ENCODE measurements at places on chromosomes 5 and 9. TPM values are rescaled to one million over a fixed set of nuclear protein-coding genes. Genes with fewer than 3 reads are reported as not detected.

DNA sequence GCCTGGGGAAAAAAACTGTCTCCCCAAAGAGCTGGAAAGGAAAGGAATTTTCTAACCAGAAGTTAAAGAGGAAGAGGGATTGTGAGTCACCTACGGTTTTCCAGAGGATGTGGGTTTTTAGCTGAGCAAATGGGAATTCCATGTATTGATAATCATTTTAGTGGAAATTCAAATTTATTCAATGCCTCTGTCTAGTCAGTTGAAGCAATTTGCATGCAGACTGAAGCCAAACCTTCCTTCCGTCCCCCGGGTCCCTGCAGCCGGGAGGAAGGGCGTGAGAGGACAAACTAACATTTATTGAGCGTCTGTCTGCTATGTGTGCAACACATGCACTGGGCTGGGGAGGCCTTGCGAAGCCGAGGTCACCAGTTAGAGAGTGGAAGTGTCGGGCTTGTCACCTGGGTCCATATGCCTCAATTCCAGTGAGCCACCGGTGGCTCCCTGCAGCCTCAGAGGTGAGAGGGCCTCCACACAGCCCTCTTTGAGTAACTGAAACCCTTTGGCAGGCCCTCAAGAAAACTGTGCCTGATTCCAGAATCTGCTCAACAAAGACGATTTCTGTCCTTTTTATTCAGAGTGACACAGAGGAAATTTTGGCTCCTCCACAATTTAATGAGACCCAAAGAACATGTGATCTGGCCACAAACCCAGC, 70.3 kb downstream of the COL27A1 start:
- no peak for DNase-seq

DNA sequence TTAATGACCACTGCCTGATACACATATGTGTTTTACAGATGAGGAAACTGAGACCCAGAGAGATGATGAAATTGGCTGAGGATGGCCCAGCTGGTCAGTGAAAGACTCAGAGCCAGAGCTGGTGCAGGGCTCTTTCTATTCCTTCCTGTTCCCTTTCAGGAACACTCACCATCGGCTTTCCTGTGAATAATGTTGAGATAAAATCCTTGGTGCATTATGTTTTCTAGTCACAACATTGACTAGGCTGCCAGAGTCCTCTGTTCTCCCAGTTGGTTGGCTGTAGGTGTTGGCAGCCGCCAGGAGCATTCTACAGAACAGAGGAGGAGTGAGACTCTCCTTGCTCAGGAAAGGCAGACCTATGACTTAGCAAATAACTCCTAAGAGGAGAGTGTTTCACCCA, 14.8 kb downstream of the TGFBI start:
- no peak for DNase-seq

DNA sequence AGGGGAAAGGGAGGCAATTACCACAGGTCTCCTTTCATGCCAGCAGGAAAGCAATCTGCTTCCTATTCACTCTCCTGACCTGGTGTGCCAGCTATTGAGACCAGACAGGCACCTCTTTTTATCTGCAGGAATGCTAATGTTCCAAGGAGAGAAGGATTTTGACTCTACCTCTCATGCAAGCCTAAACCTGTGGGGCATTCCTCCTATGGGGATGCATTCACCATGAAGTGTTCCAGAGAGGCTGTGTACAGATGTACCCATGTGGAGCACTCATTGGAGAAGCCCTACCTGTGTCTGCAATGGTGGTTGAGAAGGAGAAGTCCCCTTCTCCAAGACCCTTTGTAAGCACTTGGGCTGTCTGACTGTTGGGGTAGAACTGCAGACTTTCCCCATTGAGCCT, 45.4 kb upstream of the EDIL3 start:
- DNase-seq: no peak

DNA sequence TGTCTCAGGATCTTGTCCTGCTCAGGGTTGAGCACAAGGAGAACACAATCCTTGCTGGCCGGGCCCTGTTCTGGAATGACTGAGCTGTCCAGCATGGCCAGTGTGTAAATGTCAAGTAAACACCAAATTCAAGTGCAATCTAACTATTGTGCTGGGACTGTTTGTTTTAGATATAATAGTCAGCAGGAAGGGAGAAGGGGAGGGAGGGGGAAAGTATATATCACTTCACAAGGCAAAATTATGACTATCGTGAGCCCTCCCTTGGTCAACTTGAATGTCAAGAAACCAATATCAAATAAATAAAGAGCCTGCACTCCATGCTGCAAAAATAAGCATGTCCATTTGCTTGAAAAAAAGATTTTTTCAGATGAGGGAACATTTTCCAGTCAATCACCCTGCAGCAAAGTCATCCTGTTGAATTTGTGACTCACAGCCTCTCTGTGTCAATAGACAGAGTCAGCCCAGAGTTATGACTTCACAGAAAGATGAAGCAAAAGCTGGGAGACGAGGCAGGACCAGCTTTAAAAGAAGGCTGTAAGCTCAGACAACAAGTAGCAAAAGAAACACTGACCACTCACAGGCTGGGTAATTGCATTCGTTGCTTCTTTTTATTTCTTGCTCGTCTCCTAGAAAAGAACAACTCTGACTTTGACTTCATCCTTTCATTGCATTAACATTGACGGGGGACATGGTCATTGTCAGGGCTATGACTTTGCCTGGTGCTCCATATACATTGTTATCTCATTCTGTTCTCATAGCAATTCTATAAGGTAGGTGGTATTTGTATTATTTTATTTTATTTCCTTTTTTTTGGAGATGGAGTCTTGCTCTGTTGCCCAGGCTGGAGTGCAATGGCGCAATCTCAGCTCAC, 15.3 kb upstream of the KLF4 start:
- DNase-seq: no peak

- DNase-seq: no peak
Measured at GRCh38 chr5:150181766-150182545, 7.9 kb upstream of the SLC6A7 start.

- DNase-seq: no peak
Measured at GRCh38 chr9:68838245-68838644, 133.2 kb downstream of the PIP5K1B start.

DNA sequence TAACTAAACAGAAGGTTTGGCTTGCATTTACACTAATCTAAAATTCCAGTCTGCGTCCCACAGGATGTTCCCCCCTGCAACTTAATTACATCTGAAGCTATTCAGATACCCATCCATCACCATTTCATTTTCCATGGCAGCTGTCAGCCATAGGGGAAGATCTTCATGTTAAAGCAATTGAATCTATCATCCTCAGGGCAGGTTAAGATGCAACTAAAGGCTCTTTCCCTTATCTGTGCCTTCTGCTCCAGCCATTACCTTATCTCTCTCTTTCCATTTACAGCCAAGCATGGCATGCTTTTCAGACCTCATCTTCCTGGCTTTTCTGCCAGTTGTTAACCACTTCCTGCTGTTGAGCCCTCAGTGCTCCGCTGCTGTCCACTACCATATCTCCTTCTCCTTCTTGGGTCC, 15.8 kb upstream of the HACD4 start:
- no peak for DNase-seq

ANAPC2 gene
- total RNA-seq: 75.5 TPM

AGXT2 gene
- total RNA-seq: not detected

PGM5 gene
- 0.15 TPM for total RNA-seq

PCDHA2 gene
- total RNA-seq: not detected

BAAT gene
- 0.25 TPM for total RNA-seq

CDC25C gene
- 19.3 TPM for total RNA-seq

TSSK1B gene
- not detected for total RNA-seq

MSMP gene
- total RNA-seq: 1.2 TPM

HSD17B3 gene
- 0.37 TPM for total RNA-seq

ANKRD34B gene
- total RNA-seq: not detected
